ENCODE measurements at places on chromosomes 7 and 10. TPM values are rescaled to one million over a fixed set of nuclear protein-coding genes. Genes with fewer than 3 reads are reported as not detected.

DNA sequence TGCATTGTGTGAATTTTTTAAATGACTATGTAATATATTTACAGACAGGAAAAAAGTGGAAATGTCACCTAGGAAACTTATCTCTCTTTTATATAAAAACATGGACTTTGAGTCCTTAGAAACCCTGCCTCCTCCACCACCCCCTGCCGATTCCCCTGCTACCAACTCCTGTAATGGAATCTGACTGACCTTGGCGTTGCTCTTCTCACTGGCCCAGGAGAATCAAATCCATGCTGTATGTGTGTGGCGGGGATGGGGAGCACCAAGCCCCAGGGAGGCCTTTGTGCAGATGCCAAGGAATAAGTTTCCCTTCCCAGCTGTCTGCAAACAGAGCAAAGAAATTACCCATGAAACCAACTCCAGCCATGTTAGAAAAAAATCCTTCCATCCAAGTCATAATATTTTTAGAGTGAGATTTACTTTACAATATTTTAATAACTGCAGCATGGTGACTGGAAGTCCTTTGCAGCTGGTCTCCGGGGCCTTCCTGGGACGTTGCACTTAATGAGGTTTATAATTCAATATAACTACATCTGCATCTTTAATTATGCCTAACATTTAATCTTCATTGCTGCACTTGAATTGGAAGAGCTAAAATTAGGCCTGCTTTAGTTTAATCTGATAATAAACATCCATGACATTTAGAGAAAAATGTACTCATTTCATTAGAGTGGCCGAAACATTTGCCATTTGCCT lies 111.4 kb upstream of the CACUL1 start:
- no peak for DNase-seq

DNA sequence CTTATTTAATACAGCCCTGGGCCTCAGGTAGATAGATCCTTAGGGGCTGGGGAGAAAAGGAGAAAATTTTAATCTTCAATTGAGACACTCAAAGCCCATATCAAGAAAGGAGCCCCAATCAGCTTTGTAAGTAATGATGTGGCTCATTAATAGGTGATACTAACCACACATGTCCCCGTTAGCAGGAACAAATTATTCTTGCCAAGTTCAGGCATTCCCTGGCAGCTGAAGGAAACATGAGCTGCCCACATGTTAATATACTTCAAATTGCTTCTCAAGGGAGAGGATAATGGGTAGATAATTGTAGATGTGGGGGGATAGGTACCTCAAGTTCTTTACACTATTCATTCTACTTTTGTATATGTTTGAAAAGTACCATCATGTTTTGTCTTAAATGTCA lies 14.5 kb downstream of the IFIT5 start:
- no peak for DNase-seq

- no peak for DNase-seq
These were observed 66.9 kb downstream of the TFPI2 start for GRCh38 chr7:93823621-93824020.

The TMEM184A gene
- not detected for total RNA-seq

The IKZF1 gene
- 323 TPM for total RNA-seq

The OR13A1 gene
- total RNA-seq = 0.10 TPM

Data from T-helper 17 cell (primary cell).